ENCODE measurements at places on chromosomes 7 and 10.
A peak's percentile ranks its signal among the peaks of the same experiment; 100 is the strongest.

- DNase-seq: no peak
Measured at GRCh38 chr7:82389876-82390275, 53.7 kb downstream of the CACNA2D1 start.

DNA sequence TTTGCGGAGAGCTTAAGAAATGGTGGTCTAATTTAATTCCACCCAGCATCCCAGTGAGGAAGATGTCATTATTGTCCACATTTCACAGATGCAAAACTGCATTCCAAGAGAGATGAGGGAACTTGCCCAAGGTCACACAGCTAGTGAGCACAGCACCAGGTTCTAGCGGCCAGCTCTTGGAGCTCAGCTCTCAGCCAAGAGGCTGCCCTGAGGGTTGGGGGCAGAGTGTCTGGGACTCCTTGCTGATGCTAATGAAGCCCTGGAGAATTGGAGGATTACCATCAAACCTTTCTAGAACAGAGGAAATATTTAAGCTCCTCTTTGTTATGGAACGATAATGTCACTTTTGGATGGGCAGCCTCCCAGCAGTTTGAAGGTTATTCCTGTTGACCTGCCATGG lies 48.0 kb downstream of the PLPP4 start:
- no peak for DNase-seq

DNA sequence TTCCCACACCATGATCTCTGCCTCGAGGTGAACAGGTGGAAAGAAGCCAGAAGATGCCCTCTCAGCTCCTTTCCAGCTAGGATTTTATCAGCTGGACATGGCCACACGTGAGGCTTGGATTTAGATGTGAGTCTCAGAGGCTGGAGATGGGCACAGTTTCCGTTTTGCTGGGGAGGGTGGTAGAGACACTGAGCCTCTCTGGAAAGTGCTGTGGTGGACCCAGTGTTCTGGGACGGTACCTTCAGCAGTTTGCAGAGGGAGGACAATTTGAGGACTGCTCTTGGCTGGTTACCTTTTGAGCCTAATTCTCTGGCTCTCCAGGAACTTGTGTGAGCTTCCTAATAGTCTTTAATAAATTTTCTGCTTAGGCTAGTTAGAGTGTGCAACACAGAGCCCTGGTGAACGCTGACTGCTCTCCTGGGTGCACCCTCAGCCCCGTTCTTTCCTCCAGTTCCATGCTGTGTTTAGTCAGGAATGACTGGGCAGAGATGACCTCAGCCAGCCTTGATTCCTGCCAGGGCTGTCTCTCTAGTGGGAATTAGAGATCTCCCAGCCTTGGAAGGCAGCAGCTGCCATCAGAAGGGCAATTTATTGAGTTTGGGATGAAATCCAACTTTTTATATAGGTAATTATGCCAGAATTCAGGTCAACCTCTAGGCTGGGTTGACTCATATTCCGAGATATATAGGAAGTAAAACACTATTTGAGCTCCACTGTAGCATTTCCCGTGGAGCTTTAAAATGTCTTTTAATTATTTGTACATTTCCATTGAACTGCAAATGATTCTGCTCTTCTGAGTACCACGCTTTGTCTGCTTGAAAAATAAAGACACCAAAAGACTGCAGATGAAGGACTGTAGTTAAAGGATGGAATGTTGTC lies 103.9 kb downstream of the GATA3 start:
- DNase-seq: no peak

DNA sequence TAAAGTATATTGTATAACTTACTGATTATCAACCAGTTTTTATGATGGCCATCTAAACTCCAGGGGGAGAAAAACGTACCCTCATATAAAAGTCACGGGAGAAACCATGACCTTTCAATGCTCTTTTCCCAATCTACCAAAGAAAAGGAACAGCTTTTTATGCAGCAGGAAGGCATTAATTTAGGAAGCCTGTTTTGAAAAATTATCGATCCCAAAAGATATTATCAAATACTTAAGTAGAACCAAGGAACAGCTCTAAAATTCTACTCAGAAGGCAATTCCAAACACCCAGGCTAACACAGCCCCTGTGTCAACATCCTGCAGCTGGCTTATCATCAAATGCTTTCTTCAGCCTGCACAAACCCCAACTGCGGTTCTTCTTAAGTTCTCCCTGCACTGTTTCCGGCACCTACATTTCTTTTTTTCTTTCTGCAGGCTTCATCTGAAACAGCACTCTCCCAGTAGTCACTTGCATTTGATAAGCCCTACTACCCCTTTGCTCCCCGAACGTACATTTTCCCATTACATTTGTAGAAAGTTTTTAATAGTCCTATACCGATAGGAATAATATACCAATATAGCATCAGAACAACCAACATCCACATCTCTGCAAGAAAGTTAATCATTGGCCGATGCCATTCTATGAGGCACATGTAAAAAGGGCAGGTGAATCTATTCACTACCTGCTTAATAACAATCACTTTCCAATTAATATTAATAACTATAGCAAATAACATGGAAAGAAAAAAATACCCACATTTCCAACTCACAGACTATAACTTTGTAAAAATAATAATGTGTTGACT lies 47.9 kb downstream of the PIP4K2A start:
- DNase-seq: no peak

DNA sequence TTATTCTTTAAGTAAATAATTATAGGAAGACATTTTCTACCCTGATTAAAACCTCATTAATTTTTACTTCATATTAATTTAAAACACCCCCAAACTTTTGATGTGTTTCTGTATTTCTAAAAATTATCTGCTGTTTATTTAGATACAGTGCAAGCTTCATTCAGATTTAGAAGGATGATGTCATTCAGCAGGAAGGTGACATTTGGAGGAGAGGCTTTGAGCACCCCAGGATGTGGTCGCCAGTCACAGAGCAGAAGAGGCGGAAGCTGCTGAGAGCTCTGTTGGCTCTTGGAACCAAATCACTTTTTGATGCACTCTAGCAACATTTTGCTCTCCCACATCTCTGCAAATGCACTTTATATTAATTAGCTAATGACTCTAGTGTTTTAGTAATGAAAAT lies 233.9 kb upstream of the CACNA2D1 start:
- no peak for DNase-seq

DNA sequence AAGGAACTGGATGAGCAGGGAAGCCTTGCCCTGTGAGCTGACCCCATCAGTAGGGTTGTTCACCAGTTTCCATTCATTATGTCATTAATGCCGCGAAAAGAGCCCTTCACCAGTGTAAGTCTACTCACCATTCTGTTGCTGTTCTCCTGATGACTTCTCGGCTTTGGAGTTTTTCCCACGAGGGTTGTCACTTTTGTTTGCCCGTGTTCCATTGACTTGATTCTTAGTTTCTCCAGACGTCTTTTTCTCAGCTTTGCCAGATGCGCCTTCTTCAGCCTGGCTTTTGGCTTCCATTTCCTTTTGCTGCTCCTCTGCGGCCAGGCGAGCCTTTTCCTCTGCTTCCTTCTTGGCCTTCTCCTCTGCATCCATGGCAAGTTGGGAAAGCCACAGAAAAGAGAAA lies 128.8 kb downstream of the PPP1R17 start:
- DNase-seq: no peak

DNA sequence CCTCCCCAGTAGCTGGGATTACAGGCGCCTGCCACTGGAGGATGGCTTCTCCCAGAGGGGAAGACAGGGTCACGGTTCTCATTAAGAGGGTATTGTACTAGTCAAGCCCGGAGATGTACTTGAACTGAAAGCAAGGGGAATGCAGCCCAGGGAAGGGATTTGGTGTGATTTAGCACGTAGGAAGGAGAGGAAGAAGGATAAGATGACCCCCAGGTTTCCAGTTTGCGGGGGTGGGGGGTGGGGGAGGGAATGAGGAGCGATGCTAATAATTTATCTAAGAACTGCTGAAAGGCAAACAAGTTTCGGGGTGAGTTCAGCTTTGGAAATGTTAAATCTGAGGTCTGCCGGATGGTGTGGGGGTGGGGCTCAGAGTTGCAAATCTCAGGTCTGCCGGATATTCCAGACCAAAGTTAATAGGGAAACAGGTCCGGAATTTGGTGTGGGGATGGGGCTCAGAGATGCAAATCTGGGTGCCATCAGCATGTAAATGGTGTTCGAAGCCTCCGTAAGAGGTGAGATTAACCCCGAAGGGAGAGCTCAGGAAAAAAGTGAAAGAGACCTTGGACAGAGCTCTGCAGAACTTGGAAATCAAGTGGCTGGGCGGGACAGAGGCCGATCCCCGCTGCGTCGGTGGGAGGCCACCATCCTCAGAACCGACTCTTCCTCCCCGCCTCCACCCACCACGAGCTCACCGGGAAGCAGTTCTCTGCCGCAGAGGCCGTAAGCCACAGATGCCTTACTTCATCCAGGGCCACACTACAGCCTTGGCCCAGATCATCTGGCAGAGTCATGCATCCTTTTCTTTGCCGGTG lies 1.6 kb upstream of the SEPHS1 start:
- no peak for DNase-seq

- no peak for DNase-seq
Measured at GRCh38 chr7:26683277-26683676, 181.1 kb downstream of the SKAP2 start.

GRCh38 chr7:69162326-69162725 lies 435.9 kb upstream of the AUTS2 start:
- no peak for DNase-seq

DNA sequence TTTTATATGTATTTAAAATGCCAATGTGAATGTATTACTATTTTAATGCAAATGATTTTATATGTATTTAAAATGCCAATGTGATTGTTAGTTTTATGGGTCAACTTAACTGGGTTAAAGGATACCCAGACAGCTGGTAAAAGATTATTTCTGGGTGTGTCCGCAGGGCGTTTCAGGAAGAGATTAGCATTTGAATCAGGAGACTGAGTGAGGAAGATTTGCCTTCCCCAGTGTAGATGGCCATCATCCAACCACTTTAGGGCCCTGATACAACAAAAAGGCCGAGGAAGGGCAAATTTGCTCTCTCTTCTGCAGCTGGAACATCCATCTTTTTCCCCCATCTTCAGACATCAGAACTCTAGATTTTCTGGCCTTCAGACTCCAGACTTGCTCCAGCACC lies 116.2 kb downstream of the BAMBI start:
- DNase-seq: no peak

- DNase-seq: peak; percentile 25
Measured at GRCh38 chr7:36264123-36264801, 111.2 kb downstream of the EEPD1 start.

DNA sequence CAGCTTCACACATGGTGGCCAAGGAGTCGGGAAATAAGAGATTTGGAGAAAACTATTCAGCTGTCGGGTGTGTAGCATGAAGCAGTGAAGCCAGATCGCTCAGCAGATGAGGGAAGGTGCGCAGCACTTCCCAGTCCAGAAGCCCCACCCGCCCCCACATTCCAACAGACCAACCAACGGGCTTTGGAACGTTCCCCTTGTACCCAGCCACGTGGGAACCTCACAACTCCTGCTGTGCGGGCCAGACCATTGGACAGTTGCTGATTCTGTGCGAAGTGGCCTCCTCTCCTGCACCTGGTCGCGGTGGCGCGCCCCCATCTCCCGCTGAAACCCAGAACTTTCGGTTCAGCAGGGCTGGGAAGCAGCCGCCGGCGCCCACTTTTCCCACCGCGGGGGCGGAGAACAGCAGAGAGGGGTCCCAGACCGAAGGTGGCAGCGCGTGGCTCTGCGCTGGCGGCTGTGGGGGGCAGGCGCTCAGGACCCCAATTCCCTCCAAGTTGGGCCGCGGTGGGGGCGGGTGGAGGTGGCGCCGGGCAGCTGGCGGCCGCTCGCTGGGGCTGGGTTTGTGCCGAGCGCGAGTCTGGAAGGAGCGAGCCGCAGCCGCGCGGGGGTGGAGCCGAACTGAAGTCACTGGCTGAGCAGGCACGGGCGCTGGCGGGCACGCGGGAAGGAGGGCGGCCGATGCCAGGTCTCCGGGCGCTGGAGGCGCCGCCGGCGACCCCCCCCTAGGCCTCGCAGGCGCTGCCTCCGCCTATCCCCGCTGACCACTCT lies 1301.5 kb upstream of the SORCS1 start:
- no peak for DNase-seq

GRCh38 chr7:5997210-5997808 lies 11.5 kb downstream of the PMS2 start:
- DNase-seq: no peak

- peak; percentile 87 for DNase-seq
Measured at GRCh38 chr10:114550756-114551635, 107.1 kb downstream of the ABLIM1 start.

DNA sequence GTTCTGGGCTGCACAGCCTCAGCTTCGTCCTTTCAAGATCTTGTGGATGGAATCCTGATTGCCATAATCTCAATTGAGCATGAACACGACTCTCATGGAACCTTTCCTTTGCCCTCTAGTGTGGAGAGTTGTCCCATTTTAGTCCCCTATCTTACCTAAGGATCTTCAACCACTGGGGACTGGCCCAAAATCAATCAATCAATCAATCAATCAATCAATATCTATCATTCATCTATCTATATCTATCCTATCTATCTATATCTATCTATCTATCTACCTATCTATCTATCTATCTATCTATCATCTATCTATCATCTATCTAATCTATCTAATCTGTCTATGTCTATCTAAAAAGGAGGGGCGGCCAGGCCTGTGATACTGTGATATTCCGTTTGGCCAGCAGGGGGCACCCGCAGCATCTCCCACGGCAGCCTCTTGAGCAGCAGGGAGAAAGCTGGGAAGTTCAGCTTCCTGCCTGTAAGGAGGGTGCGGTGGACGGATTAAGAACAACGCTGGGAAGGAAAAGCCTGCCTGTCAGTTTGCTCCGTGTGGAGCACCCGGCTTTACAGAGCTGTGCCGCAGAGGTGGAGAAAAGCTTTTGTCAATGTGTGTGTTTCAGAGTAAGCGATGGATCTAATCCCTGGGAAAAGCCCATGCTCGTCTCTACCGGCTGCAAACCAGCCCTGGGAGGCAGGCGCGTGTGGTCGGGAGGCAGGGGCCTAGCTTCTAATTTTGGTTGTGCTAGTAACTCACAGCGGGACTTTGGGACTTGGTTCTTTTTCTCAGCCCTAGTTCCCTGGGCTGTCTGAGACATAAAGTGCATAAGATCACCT lies 124.9 kb downstream of the SH2D4B start:
- no peak for DNase-seq

DNA sequence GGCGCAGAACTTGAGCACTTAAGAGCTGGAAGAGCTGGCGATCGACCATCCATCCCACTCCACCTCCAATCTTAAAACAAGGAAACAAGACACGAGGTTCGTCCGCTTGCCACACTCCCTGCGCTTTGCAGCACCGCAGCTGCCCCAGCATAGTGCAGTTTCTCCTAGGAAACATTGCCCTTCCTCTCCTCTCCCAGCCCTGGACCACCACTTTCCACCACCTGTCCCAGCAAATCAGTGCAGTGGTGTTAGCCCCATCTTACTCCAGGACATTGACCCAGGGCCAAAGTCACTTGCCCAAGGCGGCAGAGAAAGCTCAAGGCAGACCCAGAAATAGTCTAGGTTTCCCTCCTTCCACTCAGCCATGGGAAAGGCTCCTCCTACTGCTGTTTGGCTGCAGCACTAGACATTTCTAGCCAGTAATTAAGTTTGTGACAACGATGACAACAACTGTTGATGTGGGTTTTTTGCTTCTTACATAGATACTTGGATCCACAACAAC lies 1.5 kb upstream of the PARD3 start:
- DNase-seq: no peak

- DNase-seq: no peak
Measured at GRCh38 chr7:24899905-24900304, 80.1 kb downstream of the OSBPL3 start.

- DNase-seq: no peak
Measured at GRCh38 chr7:6530626-6531491, 20.4 kb downstream of the GRID2IP start.

- DNase-seq: no peak
Measured at GRCh38 chr10:44706745-44707144, 204.4 kb upstream of the TMEM72 start.
